Lung (tissue), 17 donors: ENCODE measurements at places on chromosomes 11 and 22. TPM values are rescaled to one million over a fixed set of nuclear protein-coding genes. Genes with fewer than 3 reads are reported as not detected.

DNA sequence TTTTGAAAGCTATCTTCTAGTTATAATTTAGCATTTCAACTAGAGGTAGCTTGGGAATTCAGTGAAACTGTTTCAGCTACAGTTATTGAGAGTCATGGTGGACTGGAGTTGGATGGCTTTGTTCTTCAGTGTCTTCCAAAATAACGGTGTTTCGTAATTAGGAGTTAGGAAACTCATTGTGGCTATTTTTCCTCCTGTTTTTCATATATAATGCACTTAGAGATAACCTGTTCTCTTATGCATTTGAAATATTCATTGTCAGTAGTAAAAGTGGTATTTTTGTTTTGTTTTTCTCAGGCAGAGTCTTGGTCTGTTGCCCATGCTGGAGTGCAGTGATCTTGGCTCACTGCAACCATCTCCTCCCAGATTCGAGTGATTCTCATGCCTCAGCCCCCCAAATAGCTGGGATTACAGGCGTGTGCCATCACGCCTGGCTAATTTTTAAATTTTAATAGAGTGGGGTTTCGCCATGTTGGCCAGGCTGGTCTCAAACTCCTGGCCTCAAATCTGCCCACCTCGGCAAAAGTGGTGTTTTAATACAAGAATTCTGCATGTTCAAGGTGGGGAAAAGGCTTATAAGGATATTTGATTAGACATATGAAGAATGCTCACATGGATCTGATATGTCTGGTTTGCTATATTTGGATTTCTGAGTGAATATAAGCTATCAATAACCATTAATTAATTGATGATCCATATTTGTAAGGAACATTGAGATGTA is 12.7 kb downstream of the PDHX start:
- H3K4me1 ChIP-seq, result peaks cover 1% of the 10 kb centered on the region
- no peak for DNase-seq
- no peak overlapping the region for H3K27ac ChIP-seq
- no peaks in the 10 kb centered on the region for H3K27me3 ChIP-seq

GRCh38 chr11:889687-890475 is 20.7 kb downstream of the CHID1 start:
- no peak for DNase-seq
- no peak overlapping the region for H3K27ac ChIP-seq
- H3K27me3 ChIP-seq, result no peaks in the 10 kb centered on the region
- H3K4me3 ChIP-seq, result no peak overlapping the region
- H3K36me3 ChIP-seq, result peaks cover 5% of the 10 kb centered on the region

- DNase-seq, result no peak
- H3K27me3 ChIP-seq, result no peaks in the 10 kb centered on the region
- peaks cover 2% of the 10 kb centered on the region for H3K4me1 ChIP-seq
- no peak overlapping the region for H3K27ac ChIP-seq
Observed at GRCh38 chr22:33461698-33462434, 403.7 kb upstream of the SYN3 start.

- H3K36me3 ChIP-seq, result peaks cover 4% of the 10 kb centered on the region
- H3K27me3 ChIP-seq, result no peaks in the 10 kb centered on the region
- DNase-seq, result peak; percentile 23
- H3K4me3 ChIP-seq, result no peak overlapping the region
- H3K4me1 ChIP-seq, result peaks cover 21% of the 10 kb centered on the region
Observed at GRCh38 chr11:10291801-10292638, 2.0 kb downstream of the SBF2 start.

GRCh38 chr11:14980854-14981253 is 8.7 kb upstream of the CALCA start:
- no peak overlapping the region for H3K4me3 ChIP-seq
- H3K4me1 ChIP-seq, result no peaks in the 10 kb centered on the region
- no peak for DNase-seq
- H3K27me3 ChIP-seq, result peaks cover 33% of the 10 kb centered on the region

GRCh38 chr22:46738647-46739093 is 618 bp upstream of the CERK start:
- H3K27me3 ChIP-seq, result no peaks in the 10 kb centered on the region
- peaks cover 41% of the 10 kb centered on the region for H3K4me1 ChIP-seq
- H3K27ac ChIP-seq, result peak overlapping the region; percentile 83
- DNase-seq, result peak; percentile 32

GRCh38 chr11:37449146-37449545 is 851.1 kb upstream of the RAG2 start:
- no peaks in the 10 kb centered on the region for H3K36me3 ChIP-seq
- no peak overlapping the region for H3K4me3 ChIP-seq
- H3K27me3 ChIP-seq, result no peaks in the 10 kb centered on the region
- no peaks in the 10 kb centered on the region for H3K4me1 ChIP-seq

GRCh38 chr11:128022761-128023160 is 564.6 kb downstream of the ETS1 start:
- H3K4me3 ChIP-seq, result no peak overlapping the region
- no peak for DNase-seq
- H3K27me3 ChIP-seq, result no peaks in the 10 kb centered on the region
- H3K4me1 ChIP-seq, result no peaks in the 10 kb centered on the region
- no peaks in the 10 kb centered on the region for H3K36me3 ChIP-seq

GRCh38 chr11:111954154-111954553 is 17.0 kb downstream of the DIXDC1 start:
- no peaks in the 10 kb centered on the region for H3K4me1 ChIP-seq
- no peaks in the 10 kb centered on the region for H3K36me3 ChIP-seq
- no peak overlapping the region for H3K4me3 ChIP-seq
- DNase-seq, result no peak

- no peak overlapping the region for H3K27ac ChIP-seq
- DNase-seq, result peak; percentile 75
- H3K4me3 ChIP-seq, result no peak overlapping the region
Observed at GRCh38 chr11:70322666-70323065, 52.2 kb downstream of the PPFIA1 start.

GRCh38 chr11:100932474-100933100 is 197.0 kb downstream of the PGR start:
- no peaks in the 10 kb centered on the region for H3K4me1 ChIP-seq
- DNase-seq, result no peak
- no peaks in the 10 kb centered on the region for H3K36me3 ChIP-seq

DNA sequence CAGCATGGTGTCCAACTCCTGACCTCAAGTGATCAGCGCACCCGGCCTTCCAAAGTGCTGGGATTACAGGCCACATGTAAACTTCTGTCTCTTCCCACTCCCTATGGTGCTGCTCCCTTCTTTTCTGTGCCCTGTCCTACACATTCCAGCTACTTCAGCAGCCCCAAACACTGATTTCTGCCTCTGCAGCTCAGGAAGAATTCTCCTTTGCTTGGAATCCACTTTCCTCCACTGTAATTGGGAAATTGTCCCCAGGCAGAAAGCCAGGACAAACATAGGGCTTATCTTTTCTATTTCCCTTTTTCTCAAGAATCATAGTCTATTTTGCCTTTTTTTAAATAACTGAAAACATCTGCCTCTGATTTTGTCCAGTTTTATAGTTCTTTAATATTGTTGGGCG is 21.3 kb upstream of the DRG1 start:
- H3K36me3 ChIP-seq, result no peaks in the 10 kb centered on the region
- no peaks in the 10 kb centered on the region for H3K27me3 ChIP-seq
- H3K4me3 ChIP-seq, result no peak overlapping the region
- H3K4me1 ChIP-seq, result peaks cover 4% of the 10 kb centered on the region
- no peak overlapping the region for H3K27ac ChIP-seq

DNA sequence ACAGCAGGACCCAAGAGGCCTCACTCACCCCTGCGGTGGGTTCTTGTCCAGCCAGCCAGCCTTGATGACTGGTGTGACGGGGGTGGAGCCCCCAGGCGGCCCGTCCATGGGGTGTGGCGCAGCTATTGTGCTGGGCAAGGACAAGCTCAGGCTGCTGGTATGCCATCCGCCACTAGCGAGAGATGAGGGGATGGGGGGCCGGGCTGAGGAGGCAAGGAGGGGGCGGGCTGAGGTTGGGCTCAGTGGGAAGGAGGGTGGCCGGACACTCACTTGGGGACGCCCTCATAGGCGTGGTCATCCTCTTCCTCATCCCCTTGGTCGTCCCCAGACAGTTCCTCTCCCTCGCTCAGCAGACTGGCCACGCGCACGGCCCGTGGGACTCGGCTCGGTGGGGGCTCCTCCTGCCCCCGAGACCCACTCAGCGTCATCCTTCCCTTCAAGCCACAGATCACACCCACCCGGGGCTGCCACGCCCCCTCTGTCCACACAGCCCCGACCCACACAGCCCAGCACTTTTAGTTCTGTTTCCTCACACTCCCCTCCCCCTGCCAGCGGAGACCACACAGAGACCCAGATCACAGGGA is 38.0 kb upstream of the PDE2A start:
- peaks cover 14% of the 10 kb centered on the region for H3K4me1 ChIP-seq
- no peaks in the 10 kb centered on the region for H3K27me3 ChIP-seq
- no peak overlapping the region for H3K4me3 ChIP-seq
- H3K36me3 ChIP-seq, result no peaks in the 10 kb centered on the region

GRCh38 chr11:47917599-47918369 is 62.6 kb upstream of the PTPRJ start:
- no peak overlapping the region for H3K4me3 ChIP-seq
- H3K27ac ChIP-seq, result peak overlapping the region; percentile 93
- no peaks in the 10 kb centered on the region for H3K36me3 ChIP-seq
- peaks cover 19% of the 10 kb centered on the region for H3K4me1 ChIP-seq
- peak; percentile 97 for DNase-seq
- H3K27me3 ChIP-seq, result no peaks in the 10 kb centered on the region

GRCh38 chr11:131470216-131470925 is 100.0 kb downstream of the NTM start:
- no peaks in the 10 kb centered on the region for H3K36me3 ChIP-seq
- H3K27me3 ChIP-seq, result peaks cover 6% of the 10 kb centered on the region
- no peak overlapping the region for H3K27ac ChIP-seq
- peaks cover 9% of the 10 kb centered on the region for H3K4me1 ChIP-seq
- no peak overlapping the region for H3K4me3 ChIP-seq

GRCh38 chr11:61150706-61151544 is 10.3 kb downstream of the VPS37C start:
- no peak overlapping the region for H3K4me3 ChIP-seq
- H3K27ac ChIP-seq, result no peak overlapping the region
- no peaks in the 10 kb centered on the region for H3K27me3 ChIP-seq

- peak within 1 kb of the TSS; percentile 97 for H3K27ac ChIP-seq
- no peaks in the 10 kb centered on the region for H3K27me3 ChIP-seq
- DNase-seq, result peak; percentile 81
- peak within 1 kb of the TSS; percentile 68 for H3K4me3 ChIP-seq
Observed at GRCh38 chr22:38317122-38317994, at the start of gene CSNK1E. TSS of gene CSNK1E (minus strand) at chr22:38317433. CDS start at chr22:38314157, 3,276 bp downstream.

GRCh38 chr11:86205421-86206336 is 38.9 kb upstream of the EED start:
- H3K27me3 ChIP-seq, result no peaks in the 10 kb centered on the region
- H3K27ac ChIP-seq, result no peak overlapping the region
- no peaks in the 10 kb centered on the region for H3K36me3 ChIP-seq
- peaks cover 4% of the 10 kb centered on the region for H3K4me1 ChIP-seq

GRCh38 chr22:17974087-17974486 is 50.3 kb downstream of the MICAL3 start:
- H3K4me3 ChIP-seq, result no peak overlapping the region
- H3K36me3 ChIP-seq, result no peaks in the 10 kb centered on the region
- H3K4me1 ChIP-seq, result peaks cover 22% of the 10 kb centered on the region
- DNase-seq, result no peak
- H3K27me3 ChIP-seq, result no peaks in the 10 kb centered on the region

DNA sequence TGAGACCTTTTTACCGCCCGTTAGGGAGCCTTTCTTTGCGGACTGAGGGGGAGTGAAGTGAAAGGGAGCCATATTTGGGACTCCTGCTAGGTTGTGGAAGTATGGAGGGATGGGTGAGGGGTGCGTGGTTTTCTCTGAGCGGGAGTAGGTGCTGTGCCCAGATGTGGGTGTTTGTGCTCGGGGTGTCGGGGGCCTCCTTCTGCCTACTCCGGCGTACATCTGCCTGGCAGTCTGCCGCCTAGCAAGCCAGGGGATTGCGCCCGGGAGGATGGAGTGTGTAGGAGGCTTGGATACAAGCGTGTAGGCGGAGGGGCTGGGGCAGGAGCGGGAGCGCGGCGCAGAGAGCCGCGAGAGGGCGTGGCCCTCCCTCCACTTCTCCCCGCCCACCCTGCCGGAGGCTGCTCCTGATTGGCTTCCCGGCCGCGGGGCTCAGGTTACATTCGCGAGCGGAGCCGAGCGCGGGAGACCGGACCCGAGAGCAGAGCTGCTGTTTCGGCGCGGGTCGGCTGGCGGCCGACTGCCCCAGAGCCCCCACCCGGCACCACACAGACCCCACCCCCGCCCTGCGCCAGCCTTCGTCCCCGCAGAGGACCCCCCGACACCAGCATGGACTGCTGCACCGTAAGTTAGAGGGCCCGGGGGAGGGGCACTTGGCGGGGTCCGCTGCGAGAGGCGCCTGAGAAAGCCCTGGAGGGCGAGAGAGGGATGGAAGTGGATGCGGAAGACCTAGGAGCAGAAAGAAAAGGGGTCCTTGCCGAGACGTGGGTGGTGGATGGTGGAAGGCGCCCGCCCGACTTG is at the start of gene NRGN:
Gene NRGN, plus strand, starts transcription at position 464 of the 798 bp plus-strand sequence. Its CDS starts 143 bp downstream, at position 607.
- H3K4me3 ChIP-seq, result peak within 1 kb of the TSS; percentile 53
- peaks cover 40% of the 10 kb centered on the region for H3K27me3 ChIP-seq
- peak within 1 kb of the TSS; percentile 29 for H3K27ac ChIP-seq
- peaks cover 3% of the 10 kb centered on the region for H3K4me1 ChIP-seq
- DNase-seq, result peak; percentile 96
- no peaks in the 10 kb centered on the region for H3K36me3 ChIP-seq

GRCh38 chr11:62842171-62842741 is 2.9 kb upstream of the WDR74 start:
- H3K36me3 ChIP-seq, result no peaks in the 10 kb centered on the region
- peak; percentile 52 for DNase-seq
- no peaks in the 10 kb centered on the region for H3K27me3 ChIP-seq

The APIP gene
- total RNA-seq, result 24.3 TPM

The ZBED5 gene
- total RNA-seq, result 57.9 TPM

The OTOG gene
- not detected for total RNA-seq

The OR8G5 gene
- total RNA-seq, result not detected

The LARGE1 gene
- 41.1 TPM for total RNA-seq

The OR5D14 gene
- total RNA-seq, result not detected

The MUC5AC gene
- total RNA-seq, result 0.46 TPM

The YPEL1 gene
- 4.0 TPM for total RNA-seq

The VPREB1 gene
- total RNA-seq, result not detected

The DYNC2H1 gene
- 27.7 TPM for total RNA-seq

The CASP5 gene
- total RNA-seq, result 1.6 TPM

The SCUBE2 gene
- total RNA-seq, result 3.7 TPM

The HBG2 gene
- total RNA-seq, result 8.2 TPM
